ENCODE measurements at places on chromosomes 13 and 19. TPM values are rescaled to one million over a fixed set of nuclear protein-coding genes. Genes with fewer than 3 reads are reported as not detected.

DNA sequence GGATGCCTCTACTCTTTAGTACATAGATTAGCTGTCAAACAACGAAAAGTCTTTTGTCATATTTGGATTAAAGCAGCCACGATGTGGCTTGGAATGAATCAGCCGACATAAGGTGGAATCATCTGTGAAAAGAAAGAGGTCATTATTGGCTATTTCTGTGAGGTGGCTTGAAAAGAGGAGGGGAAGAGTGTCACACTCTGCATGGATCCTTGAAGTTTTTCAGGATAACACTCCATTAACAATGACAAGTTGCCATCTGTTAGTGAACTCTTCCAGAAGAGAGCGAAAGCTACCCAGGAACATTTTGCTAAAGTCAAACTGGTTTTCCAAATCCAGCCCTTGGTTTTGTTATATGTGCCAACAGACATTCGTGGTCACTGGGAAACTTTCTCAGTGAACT, 1604.8 kb downstream of the OLFM4 start:
- DNase-seq, result no peak

- DNase-seq, result no peak
These were observed 23.0 kb downstream of the ATP4B start for GRCh38 chr13:113635048-113635420.

DNA sequence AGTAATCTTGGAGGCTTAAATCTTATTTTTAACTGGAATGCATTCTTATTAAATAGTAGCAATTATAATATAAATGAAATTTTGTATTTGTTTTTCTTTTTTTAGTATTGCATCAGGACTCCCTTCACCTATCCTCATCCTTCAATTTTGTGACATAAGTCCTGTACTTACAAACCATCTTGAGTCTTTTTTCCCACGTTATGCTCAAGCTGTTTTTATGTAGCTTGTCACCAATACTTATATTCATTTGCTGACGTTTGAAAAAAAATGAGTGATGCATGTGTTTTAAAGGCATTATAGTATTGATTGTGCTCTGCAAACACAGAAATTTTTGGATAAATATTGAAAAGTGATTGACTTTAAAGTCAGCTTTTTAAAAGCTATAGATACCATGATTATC, 888 bp downstream of the GPR18 start:
- DNase-seq, result no peak

GRCh38 chr19:2949939-2950285, 5.1 kb upstream of the ZNF77 start:
- no peak for DNase-seq

DNA sequence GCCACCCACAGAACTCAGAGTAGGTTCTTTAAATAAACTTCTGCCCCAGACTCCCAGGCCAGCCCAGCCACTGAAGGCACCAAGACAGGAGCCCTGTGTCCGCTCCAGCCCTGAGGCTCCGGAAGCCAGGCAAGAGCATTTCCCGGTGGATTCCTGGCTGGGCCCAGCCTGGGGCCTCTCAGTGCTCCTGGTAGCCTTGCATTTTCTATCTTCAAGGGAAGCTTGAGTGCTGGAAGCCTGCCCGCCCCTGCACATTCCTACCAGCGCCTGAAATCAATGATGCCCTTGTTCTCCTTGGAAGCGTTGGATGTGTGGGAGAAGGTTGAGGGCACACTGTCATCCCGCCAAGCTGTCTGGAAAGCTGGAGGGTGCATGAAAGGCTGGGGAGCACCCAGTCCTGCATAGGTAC, 70.3 kb downstream of the ALOX5AP start:
- no peak for DNase-seq

- no peak for DNase-seq
These were observed 71.2 kb upstream of the GTF3A start for GRCh38 chr13:27353166-27353583.

DNA sequence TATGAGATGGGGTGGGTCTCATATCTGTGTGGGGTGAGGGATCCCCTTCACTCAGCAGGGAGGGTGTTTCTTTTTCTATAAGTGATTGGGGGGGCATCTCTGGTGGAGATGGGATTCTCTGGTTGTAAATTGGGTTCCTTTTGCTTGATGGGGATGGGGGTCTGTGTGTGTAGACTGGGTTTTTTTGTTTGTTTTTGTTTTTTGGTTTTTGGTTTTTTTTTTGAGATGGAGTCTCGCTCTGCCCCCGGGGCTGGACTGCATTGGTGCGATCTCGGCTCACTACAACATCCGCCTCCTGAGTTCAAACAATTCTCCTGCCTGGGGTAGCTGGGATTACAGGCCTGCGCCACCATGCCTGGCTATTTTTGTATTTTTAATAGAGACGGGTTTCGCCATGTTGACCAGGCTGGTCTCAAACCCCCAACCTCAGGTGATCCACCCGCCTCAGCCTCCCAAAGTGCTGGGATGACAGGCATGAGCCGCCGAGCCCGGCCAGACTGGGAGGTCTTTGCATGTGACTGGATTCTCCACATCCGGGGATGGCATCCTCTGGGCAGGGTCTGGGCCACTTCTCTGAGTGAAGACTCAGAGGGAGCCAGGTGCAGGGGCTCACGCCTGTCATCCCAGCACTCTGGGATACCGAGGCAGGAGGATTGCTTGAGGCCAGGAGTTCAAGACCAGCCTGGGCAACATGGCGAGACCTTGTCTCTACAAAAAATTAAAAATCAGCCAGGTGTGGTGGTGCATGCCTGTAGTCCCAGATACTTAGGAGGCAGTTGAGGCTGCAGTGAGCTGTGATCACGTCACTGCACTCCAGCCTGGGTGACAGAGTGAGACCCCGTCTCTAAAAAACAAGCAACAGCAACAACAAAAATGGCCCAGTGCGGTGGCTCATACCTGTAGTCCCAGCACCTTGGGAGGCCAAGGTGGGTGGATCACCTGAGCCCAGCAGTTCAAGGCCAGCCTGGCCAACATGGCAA, 799 bp downstream of the MYBPC2 start:
- no peak for DNase-seq

GRCh38 chr19:4018775-4019504, 11.4 kb downstream of the PIAS4 start:
- no peak for DNase-seq

GRCh38 chr13:41017817-41018601, 1.1 kb downstream of the ELF1 start:
- no peak for DNase-seq

- DNase-seq, result no peak
These were observed 153.1 kb downstream of the URI1 start for GRCh38 chr19:30095171-30095570.

- no peak for DNase-seq
These were observed 28.4 kb upstream of the UQCRFS1 start for GRCh38 chr19:29241324-29241723.

DNA sequence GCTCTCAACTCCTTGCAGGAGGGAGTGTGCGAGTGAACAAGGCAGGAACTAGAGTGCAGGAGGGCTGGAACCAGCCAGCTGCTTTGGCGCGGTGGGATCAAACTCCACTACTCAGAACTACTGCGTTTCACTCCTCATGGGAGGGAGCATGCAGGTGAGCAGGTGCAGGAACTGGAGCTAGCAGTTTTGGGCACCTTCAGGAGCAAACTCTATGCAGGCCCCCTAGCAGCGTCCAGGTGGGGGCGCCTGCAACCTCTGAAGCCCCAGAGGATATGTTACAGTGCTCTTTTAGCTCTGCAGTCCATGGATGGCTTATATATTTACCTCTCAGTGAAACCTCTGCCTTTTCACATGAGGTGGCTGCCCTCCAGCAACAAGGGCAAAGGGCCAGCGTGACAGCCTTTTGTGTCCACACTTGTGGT, 1303.4 kb downstream of the PCDH9 start:
- DNase-seq, result no peak

- no peak for DNase-seq
These were observed 814.7 kb upstream of the ATXN8OS start for GRCh38 chr13:69292789-69293425.

- no peak for DNase-seq
These were observed 61.1 kb downstream of the ZNF431 start for GRCh38 chr19:21202865-21203494.

DNA sequence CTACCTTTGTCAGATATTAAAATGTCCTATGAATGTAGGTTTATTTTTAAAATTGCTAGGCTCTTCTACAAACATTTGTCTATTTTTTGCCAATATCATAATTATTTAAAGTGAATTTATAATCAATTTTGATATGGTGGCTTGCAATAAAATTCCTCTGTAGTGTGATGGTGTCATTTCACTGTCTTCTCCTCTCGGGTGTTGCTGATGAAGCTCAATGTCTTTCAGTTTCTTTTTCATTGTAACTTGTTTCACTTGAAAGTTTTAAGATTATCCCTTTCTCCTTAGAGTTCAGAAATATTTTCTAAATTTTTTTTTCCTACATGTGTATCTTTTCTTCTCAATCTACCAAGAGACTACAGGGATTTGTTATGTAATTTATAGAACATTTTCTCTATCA, 267.1 kb upstream of the EDNRB start:
- no peak for DNase-seq

Gene SMG9
- 103 TPM for total RNA-seq

Gene TMEM91
- 6.7 TPM for total RNA-seq

Gene IL4I1
- 2.4 TPM for total RNA-seq

Gene SMIM44
- not detected for total RNA-seq

Gene PINLYP
- 6.2 TPM for total RNA-seq

Gene SYNGR4
- not detected for total RNA-seq

Gene KASH5
- not detected for total RNA-seq

Measured in natural killer cell treated with Interleukin-12 subunit alpha and Interleukin-12 subunit beta and Interleukin-15 and Interleukin-18, amount 100 ng/mL, for 72 hours (primary cell).